Stimulated activated CD8-positive, alpha-beta memory T cell treated with anti-CD3 and anti-CD28 coated beads, Interleukin-15, amount 100 ng/mL, for 48 hours (primary cell): ENCODE measurements at places on chromosomes 3 and 15.

GRCh38 chr3:17775073-17775472, 32.6 kb upstream of the TBC1D5 start:
- DNase-seq: peak; percentile 5

GRCh38 chr3:131692356-131692755, 189.6 kb upstream of the MRPL3 start:
- no peak for DNase-seq

DNA sequence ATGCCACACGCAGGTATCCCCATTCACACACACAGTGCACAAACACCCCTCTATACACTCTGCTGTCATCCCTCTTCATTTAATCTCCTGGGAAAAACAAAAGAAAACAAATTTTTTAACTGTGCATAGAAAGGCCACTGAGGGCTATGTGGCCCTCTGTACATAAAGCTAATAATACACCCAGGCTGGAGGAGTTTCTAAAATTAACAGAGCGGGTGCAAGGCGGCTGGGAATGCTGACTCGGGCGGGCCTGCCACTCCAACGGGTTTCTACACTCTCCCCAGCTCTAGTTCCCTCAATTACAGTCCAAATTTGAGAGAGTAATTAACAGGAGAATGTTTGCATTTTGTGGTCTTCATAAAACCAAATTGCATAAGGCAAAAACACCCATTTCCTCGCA, 23.1 kb downstream of the HCN4 start:
- DNase-seq: no peak

GRCh38 chr3:133895208-133896001, at the start of gene RAB6B:
Gene RAB6B (minus strand): TSS chr3:133895882. CDS start chr3:133895466, 416 bp downstream.
- DNase-seq: no peak

GRCh38 chr3:38500688-38501417, 4.7 kb downstream of the EXOG start:
- no peak for DNase-seq

GRCh38 chr3:187742351-187743171, 2.7 kb downstream of the BCL6 start:
- DNase-seq: no peak

DNA sequence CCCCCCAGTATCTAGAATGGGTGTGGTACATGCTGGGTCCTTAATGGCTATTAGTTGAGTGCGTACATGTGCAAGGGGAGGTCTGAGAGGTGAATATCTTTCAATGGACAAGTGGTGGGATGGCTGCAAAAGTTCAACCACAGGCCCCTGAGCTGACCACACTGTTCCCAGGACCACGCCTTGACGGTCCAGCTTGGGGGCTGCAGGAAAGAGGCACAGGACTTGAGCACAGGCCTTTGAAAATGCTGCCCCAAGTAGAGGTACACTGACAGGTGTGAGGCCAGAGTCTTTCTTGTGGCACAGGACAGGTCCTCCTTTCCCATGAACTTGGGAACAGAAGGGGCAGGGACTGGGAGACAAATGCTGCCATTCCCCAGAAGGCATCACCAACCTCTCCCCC, 24.0 kb downstream of the AMOTL2 start:
- DNase-seq: no peak

DNA sequence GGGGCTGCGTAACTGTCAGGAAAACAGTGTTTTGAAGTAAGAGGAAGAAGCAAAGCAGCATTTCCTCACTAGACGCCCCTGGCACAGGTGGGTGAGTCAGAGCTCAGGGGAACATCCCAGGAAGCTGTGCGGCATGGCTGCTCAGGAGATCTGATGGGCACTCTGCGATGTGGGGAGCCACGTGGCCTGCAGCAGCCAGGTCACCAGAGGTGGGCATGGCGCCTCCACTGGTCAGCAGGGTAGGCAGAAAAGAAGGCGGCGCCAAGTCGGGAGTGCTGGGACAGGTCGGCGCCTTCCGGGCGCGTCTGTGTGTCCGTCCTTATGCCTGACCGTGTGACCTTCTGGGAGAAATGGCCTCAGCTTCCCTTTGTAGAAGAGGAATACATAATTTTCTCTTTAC, 249.9 kb upstream of the ST8SIA2 start:
- DNase-seq: no peak

- DNase-seq: no peak
Measured at GRCh38 chr15:38129531-38130204, 123.0 kb upstream of the SPRED1 start.

GRCh38 chr15:83030021-83030420, 18.6 kb upstream of the C15orf40 start:
- no peak for DNase-seq

- DNase-seq: no peak
Measured at GRCh38 chr15:73357999-73358665, 10.6 kb downstream of the HCN4 start.

DNA sequence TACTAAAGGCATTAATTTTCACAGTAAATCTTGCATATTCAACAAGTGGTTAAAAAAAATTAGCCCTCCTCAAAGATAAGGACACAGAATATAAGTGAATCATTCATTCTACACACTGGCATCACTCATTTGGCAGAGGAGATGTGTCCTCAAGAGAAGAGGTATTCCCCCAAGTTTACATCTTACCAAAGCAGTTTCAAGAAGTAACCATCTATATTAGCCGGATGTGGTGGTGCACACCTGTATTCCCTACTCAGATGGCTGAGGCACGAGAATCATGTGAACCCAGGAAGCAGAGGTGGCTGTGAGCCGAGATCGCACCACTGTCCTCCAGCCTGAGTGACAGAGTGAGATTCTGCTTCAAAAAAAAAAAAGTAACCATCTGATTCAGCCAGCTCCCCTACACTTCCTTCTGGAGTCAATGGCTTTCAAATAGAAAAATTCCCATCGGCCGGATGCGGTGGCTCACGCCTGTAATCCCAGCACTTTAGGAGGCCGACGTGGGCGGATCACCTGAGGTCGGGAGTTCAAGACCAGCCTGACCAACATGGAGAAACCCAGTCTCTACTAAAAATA, 15.4 kb downstream of the RAF1 start:
- DNase-seq: no peak

GRCh38 chr3:178002113-178002512, 534.1 kb upstream of the KCNMB2 start:
- no peak for DNase-seq

- DNase-seq: no peak
Measured at GRCh38 chr3:1230920-1231319, 138.1 kb downstream of the CNTN6 start.

DNA sequence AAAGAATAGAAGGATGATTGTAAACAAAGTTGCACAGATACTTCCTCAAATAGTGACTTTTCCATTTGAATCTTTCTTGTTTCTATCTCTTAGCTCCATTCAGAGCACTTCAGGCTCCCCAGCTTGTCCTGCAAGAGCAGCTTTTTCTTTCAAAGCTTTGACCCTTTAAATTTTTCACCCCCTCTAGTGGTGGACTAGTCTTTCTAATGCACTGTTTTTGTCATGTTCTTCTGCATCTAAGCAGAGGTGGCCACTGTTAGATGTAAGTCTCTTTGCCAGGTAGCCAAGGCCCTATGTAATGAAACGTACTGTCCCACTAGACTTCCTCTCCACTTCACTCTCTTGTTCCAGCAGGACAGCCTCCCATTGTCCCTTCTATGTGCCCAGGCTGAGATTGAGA, 74.0 kb upstream of the MANF start:
- no peak for DNase-seq

DNA sequence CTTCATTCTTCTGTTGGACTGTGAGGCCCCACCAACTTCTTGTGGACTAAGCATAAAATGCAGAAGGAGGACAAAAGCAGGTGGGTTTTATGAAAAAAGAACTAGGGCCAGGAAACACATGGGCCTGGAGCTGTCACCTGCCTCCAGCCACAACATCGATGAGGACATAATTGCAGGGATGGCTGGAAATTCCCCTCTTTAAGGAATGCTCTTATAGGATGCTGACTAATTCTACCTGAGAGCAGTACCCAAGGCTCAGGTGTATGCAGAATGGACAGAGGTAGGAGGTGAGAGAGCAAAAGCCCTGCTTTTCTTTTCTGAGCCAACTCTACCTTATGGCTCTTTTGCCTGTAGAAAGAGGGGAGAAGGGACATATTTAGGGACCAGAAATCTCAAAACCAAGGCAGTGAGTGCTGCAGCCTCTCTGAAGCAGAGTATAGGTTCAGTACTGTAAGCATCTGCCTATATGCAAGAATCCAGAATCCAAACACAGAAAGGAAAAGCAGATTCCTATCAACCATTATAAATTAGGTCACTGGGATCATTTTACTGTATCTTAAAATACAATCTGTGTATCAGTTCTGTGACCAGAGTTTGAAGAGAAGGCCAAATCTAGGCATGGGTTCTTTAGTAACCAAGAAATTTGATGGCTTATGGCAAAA, 205.3 kb upstream of the WNT5A start:
- DNase-seq: no peak

GRCh38 chr3:110646055-110646454, 425.6 kb upstream of the NECTIN3 start:
- DNase-seq: no peak

- DNase-seq: no peak
Measured at GRCh38 chr3:56591262-56591661, 34.3 kb downstream of the CCDC66 start.

DNA sequence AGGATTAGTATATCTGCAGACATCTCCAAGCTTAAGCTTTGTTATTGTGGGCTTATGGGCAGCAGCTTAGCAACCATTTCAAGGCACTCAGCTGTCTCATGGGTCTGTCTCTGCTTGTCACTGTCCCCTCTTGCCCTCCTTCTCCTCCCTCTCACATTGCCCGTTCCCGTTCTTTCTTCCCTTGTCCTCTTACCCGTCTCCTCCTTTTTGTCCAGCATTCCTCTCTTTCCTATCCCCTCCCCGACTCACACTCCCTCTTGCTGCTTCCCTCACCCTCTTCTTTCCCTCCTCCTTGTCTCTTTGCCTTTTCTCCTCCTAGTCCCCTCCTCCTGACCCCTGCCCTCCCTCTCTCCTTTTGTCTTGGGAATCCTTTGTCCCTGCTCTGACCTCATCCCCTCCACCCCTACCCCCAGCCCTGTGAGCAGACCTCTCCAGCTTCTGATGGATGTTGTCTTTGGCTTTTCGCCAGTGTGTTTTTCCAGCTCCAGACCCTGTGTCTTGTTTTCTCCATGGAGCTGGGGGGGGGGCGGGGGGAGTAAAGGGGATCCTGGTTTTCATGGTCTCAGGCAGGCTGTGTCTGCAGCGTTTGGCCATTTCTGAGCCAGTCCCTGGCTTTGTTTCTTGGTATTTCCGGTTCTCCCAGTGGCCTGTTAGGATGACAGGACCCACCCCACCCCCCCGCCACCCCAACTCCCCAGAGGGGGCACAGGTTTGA, 47.9 kb upstream of the TRAK1 start:
- no peak for DNase-seq

GRCh38 chr15:33675246-33675645, 293.1 kb upstream of the CHRM5 start:
- no peak for DNase-seq

- DNase-seq: no peak
Measured at GRCh38 chr3:69560116-69560515, 174.2 kb upstream of the FRMD4B start.

- DNase-seq: no peak
Measured at GRCh38 chr3:15263120-15263519, 57.1 kb downstream of the CAPN7 start.

DNA sequence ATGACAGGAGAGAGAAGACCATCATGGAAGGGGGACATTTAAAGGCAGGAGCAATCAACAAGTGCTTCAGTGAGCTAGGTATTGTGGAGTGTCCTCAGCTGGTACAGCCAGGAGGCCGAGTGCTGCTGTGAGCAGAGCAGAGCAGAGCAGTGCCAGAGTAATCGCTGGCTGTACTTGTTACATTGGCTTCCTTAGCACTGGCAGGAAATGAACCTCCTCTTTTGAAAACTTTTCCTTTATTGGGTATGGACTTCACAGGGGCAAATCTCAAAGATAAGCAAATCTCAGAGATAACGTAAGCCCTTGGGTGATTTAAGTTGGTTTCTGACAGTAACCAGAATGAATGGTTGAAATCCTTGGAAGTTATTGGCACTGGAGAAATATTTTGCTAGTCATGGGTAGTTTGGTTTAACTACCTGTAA, 2.1 kb downstream of the SH3GL3 start:
- DNase-seq: no peak

DNA sequence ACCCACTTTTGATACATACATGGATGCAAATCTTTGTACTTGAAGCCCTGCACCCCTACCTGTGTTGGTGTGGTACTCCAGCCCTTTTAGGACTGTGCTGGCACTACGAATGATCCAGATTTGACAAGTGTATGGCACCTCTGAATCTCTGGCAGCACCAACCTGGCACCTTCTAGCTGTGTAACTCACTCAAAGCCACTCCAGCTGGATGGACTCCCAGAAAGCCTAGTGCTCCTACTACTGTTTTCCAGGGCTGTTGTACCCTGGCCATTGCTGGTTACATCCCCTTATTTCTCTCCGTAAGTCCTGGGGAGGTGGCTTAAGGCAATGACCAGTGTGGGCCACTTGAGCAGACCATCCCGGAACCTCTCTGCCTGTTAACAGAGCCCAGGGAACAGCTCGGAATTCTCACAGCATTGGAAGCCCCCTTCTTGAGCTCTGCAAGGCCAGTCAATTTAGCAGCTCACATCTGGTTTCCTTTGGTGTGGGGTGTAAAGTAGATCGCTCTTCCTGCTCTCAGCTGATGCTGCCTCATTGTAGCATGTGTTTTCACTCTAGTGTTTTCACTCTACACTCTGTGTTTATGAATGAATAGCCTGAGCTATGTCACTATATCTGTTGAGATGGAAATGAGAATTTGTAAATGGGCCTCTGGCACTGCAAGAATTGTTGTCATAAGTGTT, 12.2 kb downstream of the CALML4 start:
- DNase-seq: no peak

DNA sequence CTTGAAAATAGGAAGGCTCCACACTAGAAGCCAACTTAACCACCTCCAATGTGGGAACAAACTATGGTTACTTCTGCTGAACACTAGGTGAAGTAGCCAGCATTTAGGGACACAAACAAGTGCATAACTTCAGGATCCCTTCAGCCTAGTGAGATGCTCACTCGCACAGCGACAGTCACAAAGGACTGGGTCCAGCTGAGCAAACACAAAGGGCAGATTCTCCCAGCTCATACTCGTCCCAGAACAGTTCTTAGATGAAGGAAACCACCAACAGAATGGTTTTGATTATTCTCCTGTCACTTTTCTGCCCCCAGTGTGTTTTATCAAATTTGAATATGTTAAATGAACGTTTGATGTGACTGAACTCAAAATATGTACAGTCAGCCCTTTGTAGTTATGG, 201.6 kb downstream of the KCNAB1 start:
- no peak for DNase-seq

DNA sequence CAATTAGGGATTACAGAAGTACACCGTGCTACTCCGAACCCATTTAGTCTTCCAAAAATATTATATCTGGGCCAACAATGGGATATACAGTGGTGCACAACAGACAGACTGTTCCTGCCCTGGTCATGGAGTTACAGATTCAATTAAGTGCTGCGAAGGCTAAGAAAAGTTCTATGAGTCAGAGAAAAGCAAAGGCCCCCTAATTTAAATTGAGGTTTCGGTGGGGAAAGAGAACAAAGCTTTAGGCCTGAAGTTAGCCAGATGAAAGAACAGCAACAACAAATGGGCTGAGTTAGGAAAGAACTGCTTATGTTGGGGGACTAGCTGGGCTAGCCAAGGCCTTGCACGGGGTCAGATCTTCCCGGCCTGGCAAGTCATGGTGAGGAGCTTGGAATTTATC, 131.8 kb downstream of the MDFIC2 start:
- DNase-seq: no peak
